ENCODE measurements at places on chromosomes 4 and X. TPM values are rescaled to one million over a fixed set of nuclear protein-coding genes. Genes with fewer than 3 reads are reported as not detected.
A peak's percentile ranks its signal among the peaks of the same experiment; 100 is the strongest.

Gene FAM200B
- polyA plus RNA-seq = 46.5 TPM

DNA sequence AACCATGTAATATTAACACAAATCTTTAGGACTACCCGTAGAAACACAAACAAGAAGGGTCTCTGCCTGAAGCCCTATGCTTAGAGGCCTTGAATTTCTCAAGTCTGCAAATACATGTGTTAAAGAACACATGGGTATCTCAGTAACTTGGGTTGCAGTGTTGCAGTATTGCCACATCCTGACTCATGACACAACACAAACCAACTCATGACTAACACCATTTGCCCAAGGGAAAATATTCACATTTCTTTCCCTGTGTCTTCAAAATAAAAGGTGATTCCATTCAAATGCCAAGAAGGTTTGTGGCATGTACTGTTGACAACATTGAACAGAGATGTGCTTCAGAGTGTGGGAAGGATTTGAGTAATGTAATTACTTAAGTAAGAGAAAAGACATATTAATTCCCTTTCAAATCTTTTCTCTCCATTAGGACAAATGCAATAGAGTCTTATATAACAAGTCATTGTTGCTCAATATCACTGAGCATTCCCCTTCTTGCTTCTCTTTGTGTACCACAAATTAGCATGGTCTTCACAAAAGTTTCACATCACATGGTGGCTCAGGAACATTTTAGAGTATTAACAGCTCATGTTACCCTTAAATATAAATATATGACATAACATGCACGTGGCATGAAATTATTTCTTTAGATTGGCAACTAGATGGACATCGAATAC lies 487.1 kb downstream of the STPG2 start:
- no peak for DNase-seq

DNA sequence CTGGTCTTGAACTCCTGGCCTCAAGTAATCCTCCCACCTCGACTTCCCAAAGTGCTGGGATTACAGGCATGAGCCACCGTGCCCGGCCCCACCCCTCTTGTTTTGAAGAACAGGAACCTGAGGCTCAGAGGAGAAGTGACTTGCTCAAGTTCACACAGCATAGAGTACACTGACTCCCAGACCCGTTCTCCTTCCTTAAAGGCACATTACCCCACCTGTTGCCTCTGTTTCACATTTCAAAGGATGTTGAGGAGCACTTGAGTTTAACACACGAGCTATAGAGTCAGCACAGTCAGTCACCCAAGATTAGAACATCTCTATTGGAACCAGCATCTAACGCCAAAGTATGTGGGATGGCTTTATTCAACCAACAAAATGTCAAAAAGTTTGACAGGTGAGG lies 51.1 kb downstream of the RAI2 start:
- no peak for DNase-seq

- DNase-seq = no peak
Measured at GRCh38 chr4:108129196-108129595, 39.5 kb downstream of the LEF1 start.

DNA sequence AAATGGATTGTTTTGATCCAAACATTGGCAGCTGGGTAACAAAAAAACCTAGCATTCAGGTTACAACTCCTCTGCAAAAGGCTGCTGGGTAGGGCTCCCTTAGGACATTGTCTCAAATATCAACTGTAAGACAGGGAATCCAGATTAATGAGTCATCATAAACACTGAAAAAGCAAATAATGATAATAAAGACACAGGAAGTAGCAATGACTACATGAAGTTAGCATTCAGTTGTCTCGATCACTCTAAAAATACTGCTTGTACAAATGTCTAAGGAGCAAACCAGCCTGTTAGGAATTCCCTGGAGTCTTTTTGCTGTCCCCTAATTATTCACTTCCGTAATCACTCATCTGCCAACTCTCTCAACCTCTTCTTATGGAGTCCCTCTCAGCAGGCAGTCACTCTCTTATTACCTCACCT lies 259.2 kb downstream of the GPC3 start:
- no peak for DNase-seq

- DNase-seq = peak; percentile 61
Measured at GRCh38 chrX:281166-281999, at the start of gene PLCXD1. Gene PLCXD1, plus strand, starts transcription at chrX:281381. Its CDS starts 2,807 bp downstream, at chrX:284188.

GRCh38 chr4:165415910-165416309 lies 37.1 kb downstream of the CPE start:
- DNase-seq = no peak

DNA sequence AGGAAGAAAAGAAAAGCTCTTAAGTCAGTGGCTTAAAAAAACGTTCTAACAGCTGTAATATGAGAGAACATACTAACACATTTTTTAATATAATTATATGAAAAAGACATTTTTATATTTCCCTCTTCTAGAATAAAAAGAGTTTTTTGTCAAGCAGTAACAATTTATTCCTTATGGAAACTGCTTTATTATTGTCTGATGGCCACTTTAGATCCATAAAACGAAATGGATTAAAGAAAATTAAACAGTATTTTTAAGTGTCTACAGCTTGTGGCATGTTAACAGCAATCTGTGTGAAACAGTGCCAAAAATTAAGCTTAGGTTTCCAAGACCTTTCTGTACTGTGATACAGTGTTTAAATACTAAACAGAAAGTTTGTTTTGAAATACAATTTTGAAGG lies 55.5 kb upstream of the TENM3 start:
- DNase-seq = no peak

DNA sequence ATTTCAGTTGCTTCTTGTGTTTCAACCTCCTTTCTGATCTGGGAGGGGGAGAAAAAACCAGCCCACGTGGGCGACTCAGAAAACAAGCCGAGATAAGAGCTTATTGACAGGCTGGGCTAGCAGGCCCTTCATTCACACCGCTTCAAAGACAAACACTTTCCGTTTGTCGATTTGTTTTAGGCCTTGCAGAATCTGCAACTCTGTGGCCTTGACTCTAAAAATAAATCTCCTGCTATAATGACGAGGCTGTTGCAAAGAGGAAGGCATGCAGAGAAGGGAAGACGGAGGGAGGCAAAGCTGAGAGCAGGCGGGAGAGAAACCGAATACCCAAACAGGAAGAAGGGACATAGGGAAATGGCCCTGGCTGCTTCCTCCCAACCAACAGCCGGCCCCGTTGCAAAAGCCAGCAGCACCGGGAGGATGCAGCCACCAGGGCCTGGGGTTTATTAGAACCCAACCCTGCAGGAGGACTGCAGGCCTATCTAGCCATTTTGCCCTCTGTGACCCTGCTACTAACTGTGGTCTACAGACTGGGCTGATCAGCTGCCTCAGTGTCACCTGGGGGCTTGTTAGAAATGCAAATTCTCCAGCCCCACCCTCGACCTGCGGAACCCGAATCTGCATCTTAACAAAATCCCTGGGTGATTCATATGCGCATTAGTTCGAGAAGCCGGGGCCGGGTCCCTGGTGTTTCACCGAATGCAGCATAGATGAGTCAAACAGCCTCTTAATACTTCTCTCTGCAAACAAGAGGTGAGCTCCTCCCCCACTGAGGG lies 325.5 kb downstream of the BCOR start:
- DNase-seq = no peak

DNA sequence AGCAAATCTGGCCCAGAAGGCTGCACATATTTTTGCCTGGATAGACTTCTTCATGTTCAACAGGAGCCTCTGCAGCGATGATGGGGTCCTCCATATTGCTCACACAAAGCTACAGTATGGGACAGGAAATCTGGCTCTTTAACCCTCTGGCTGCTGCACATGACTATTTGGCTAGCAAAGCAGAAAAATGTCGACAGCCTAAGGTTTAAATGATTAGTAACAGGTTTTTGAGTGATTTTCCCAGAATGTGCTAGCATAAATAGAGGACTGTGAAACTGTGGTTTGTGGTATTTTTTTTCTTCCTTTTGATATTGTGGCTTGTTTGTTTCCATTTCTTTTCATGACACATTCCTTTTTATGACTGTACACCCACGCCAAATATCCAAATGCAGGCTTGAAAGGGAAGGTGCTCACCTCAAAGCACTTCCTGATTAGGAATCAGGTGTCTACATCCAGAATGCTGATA lies 120.2 kb upstream of the GK2 start:
- no peak for DNase-seq

GRCh38 chrX:2679534-2680485 lies 11.3 kb upstream of the CD99 start:
- DNase-seq = no peak

Gene GPR82
- 0.17 TPM for polyA plus RNA-seq

GRCh38 chrX:129086802-129087201 lies 436.5 kb downstream of the SMARCA1 start:
- DNase-seq = no peak

DNA sequence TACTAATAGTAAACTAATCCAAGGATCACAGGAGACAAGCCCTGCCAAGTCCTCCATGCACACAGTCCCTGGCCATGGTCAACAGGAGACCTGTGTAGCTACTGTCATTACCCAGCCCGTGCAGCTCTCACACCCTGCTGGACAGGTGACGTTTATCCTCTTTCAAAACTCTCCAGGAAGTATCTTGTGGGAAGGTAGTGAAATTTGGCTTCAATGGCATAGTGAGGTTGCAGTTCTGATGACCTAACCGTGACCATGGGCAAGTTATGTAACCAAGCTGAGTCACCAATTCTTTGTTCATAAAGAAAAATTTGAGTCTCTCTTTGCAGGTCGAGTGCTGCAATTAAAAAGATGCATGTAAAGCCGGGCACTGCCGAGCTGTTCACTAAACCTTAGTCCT lies 11.3 kb upstream of the SLC2A9 start:
- no peak for DNase-seq

DNA sequence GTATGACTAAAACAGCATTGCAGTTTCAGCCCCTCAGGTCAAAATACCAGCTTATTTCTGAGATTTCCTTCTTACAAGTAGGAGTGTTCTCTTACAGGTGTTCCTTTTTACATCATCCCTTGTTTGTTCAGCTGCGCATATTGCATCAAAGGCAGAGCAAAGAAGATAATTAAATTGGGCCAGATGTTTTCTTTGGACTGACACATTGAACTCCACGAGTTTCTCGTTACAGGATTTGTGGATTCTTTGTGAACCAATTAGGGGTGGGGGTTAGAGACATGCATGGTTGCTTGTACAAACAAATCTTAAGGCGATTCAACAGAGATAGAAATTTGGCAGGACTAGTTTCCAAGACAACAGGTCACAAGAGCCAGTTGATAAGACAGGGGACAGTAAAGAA lies 95.7 kb downstream of the SPANXN4 start:
- no peak for DNase-seq

Gene DTHD1
- 3.7 TPM for polyA plus RNA-seq

Gene GBA3
- polyA plus RNA-seq = 0.14 TPM

DNA sequence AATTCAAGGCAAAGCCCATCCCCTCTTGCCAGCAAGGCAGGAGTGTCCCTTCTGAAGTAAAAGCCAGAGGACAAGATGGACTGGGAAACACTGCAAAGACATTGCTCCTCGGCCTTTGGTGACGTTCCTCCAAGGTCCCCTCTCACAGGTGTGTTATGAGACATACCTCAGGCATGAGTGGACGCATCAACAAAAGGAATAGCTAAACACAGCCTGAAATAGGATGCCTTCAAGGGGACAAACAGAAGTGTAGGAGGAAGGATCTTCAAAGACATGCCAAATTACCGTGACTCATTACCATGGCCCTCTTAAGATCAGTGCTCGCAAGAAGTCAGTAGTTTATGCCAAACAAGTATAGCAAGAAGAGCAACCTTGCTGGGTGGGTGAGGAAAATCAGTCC lies 6.0 kb upstream of the IDS start:
- no peak for DNase-seq

Gene PSAPL1
- 0.05 TPM for polyA plus RNA-seq

DNA sequence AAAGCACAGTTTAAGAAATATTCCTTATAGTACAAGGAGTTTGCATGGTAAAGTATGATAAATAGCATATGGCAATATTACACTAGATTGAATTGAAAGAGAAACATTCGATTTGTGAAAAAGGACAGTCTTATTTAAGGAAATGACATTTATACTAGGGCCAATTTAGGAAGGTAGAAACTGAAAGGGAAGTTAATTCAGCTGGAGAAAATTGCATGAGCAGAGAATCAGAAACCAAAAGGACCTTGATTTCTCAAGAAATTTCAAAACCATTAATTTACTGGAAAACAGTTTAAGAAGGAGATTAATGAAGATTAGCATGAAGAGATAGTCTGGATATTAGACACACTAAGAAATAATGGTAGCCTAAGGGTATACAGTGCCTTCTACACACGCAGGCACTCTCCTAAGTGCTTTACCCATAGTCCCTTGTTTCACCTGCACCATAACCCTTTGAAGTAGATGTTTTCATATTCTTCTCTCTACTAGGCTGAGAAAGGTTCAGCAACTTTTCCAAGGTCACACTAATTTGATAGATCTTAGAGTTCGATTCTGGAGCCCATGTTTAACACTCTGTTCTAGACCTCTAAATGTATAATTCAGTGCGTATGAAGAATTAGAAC lies 259.1 kb upstream of the SLIT2 start:
- no peak for DNase-seq

- DNase-seq = no peak
Measured at GRCh38 chr4:23932901-23933308, 43.1 kb upstream of the PPARGC1A start.

GRCh38 chr4:91916219-91916618 lies 387.5 kb upstream of the GRID2 start:
- no peak for DNase-seq

- no peak for DNase-seq
Measured at GRCh38 chr4:7096236-7096635, 28.4 kb upstream of the GRPEL1 start.

Gene SMIM10
- 7.0 TPM for polyA plus RNA-seq

DNA sequence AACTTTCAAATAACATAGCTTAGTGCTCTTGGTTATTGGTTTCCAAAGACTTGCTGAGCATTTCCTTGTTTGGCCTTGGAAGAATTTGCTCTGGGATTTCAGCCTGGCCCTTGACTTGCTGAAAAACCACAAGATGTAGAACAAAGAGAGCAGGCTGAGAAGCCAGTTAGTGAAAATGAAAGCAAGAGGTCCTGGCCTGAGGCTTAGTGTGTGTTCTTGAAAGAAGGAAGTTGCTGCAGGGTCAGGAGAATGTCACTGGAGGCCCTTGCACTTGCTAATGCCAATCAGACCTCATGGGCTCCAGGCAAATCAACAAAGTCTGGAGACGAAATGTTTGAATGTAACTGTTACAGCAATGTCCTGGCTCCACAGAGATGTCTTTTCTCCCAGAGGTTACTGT lies 79.4 kb downstream of the SYNPO2 start:
- DNase-seq = peak; percentile 71

Gene GSTCD
- 16.2 TPM for polyA plus RNA-seq

DNA sequence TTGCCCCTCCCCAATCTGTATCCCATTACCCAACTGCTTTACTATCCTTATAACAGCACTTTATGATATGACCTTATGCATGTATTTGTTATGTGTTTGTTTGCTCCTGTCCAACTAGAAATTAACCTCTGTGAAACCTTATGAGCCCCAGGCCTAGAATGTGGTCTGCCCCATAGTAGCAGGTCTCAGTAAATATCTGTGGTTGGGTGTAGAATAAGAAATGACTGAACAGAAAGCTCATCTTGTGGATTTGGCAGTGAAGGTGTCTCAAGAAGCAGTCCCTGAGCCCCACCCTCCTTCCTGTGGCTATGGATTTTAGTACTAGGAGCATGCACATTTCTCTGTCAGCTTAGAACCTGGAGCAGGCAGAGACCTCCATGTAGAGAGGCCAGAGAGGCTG lies 229.0 kb upstream of the LCORL start:
- DNase-seq = no peak

Gene TMEM156
- not detected for polyA plus RNA-seq

Measured in left lung (tissue), 14 donors.